ENCODE measurements at places on chromosomes 5 and 9. TPM values are rescaled to one million over a fixed set of nuclear protein-coding genes. Genes with fewer than 3 reads are reported as not detected.

CLIC3 gene
- total RNA-seq = 11.8 TPM

- no peaks in the 10 kb centered on the region for H3K36me3 ChIP-seq
- no peak overlapping the region for H3K4me3 ChIP-seq
- DNase-seq = no peak
- H3K4me1 ChIP-seq = no peaks in the 10 kb centered on the region
These were observed 18.5 kb upstream of the RALGDS start for GRCh38 chr9:133139246-133140173.

- H3K4me3 ChIP-seq = peak within 1 kb of the TSS; percentile 86
- H3K4me1 ChIP-seq = peaks cover 15% of the 10 kb centered on the region
- H3K27me3 ChIP-seq = no peaks in the 10 kb centered on the region
- H3K27ac ChIP-seq = peak within 1 kb of the TSS; percentile 99
- no peaks in the 10 kb centered on the region for H3K36me3 ChIP-seq
- no peak for DNase-seq
These were observed at the start of gene HOMER1 for GRCh38 chr5:79513704-79514390. TSS of gene HOMER1 (minus strand) at chr5:79514134. CDS start at chr5:79512774, 1,360 bp downstream.

DNA sequence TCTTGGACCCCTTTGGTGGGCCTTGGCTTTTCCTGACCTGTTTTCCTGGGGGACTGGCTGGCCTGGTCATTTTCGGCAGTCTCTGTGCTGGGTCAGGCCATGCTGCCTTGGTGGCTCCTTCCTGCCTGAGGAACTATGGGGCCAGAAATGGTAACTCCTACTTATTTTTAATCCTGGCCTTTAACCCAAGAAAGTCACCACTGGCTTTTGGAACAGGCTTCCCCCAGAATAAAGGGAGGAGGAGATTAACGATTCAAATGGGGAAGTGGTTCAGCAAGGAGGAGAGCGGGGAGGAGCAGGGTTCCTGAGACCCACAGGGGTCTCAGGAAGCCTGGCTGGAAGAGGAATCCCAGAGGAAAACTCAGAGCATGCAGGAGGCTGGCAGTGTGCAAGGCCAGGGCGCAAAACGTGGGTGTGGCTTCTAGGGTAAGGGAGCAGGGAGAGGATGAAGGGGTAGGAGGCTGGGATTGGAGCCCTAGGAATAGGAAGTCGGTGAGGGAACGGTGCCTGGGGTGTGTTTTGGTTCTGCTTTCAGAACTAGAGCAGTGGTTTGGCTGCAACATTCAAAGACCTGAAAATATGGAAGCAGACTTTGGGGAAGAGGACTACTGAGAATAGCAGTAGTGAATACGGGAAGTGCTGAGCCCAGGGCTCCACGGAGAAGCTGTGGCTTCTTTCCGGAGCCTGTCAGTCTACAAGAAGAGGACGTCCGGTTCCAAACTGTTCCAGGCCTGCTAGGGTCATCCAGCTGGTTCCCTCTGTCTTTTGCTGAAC is 271.1 kb upstream of the KLF4 start:
- H3K27ac ChIP-seq = peak overlapping the region; percentile 24
- no peak overlapping the region for H3K4me3 ChIP-seq
- peak; percentile 70 for DNase-seq
- H3K36me3 ChIP-seq = no peaks in the 10 kb centered on the region

DNA sequence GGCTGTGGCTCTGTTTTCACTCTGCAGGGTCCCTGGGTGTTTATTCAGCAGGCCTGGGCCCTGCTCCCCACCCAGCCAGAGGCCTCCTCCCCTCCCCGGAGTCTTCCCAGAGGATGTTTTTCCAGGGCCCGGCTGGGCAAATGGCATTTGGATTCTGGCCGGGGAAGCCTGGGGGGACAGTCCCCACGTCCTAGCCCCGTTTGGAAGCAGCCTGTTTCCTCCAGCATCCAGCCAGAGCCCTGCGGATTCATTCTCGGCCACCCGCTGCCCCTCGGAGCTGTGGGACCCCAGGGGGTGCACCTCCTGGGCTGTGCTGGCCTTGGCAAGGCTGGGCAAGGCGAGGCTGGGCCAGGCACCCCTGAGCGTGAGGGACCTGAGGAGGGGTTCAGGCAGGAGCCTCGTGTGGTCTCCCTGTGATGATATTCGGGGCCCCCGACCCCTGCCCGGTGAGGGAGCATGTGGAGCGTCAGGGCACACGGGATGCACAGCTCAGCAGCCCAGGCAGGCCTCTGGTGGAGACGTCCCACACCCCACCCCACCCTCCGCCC is 48.8 kb upstream of the EGFL7 start:
- no peak for DNase-seq
- H3K27ac ChIP-seq = peak overlapping the region; percentile 37
- no peaks in the 10 kb centered on the region for H3K36me3 ChIP-seq
- no peaks in the 10 kb centered on the region for H3K27me3 ChIP-seq

GRCh38 chr9:138075961-138076649 is 198.5 kb downstream of the CACNA1B start:
- H3K4me1 ChIP-seq = no peaks in the 10 kb centered on the region
- H3K36me3 ChIP-seq = no peaks in the 10 kb centered on the region
- H3K4me3 ChIP-seq = no peak overlapping the region
- no peak overlapping the region for H3K27ac ChIP-seq

C9orf78 gene
- total RNA-seq = 43.1 TPM

DNA sequence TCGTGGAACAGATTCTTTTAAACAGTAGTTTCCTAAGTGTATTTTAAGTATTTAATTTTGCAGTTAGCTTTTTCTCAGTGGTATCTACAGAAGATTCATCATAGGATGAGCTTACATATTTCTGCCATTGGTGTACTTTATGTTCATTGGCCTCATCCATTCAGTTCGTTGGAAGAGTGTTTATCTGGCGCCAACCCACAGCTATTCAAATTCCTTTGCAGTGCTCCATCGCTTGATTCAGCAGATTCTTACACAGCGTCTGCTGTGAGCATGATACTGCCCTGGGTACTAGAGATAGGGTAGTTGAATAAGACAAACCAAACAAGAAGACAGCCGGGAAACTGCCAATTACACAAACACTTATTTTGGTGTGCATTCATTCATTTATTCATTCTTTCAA is 55.1 kb downstream of the NUP214 start:
- no peaks in the 10 kb centered on the region for H3K27me3 ChIP-seq
- no peak for DNase-seq
- H3K4me1 ChIP-seq = peaks cover 19% of the 10 kb centered on the region
- peaks cover 30% of the 10 kb centered on the region for H3K36me3 ChIP-seq
- H3K4me3 ChIP-seq = no peak overlapping the region
- H3K27ac ChIP-seq = peak overlapping the region; percentile 58

GRCh38 chr5:38323645-38324295 is 65.4 kb downstream of the EGFLAM start:
- H3K4me3 ChIP-seq = no peak overlapping the region
- H3K27me3 ChIP-seq = no peaks in the 10 kb centered on the region
- no peak for DNase-seq
- no peak overlapping the region for H3K27ac ChIP-seq
- H3K4me1 ChIP-seq = no peaks in the 10 kb centered on the region

PCDHA2 gene
- total RNA-seq = 0.20 TPM

GRCh38 chr9:35341585-35341984 is 148.3 kb upstream of the RUSC2 start:
- H3K27ac ChIP-seq = peak overlapping the region; percentile 57
- peaks cover 26% of the 10 kb centered on the region for H3K4me1 ChIP-seq
- DNase-seq = peak; percentile 60
- H3K36me3 ChIP-seq = no peaks in the 10 kb centered on the region
- H3K4me3 ChIP-seq = peak overlapping the region; percentile 34

- DNase-seq = no peak
- no peaks in the 10 kb centered on the region for H3K27me3 ChIP-seq
- H3K4me1 ChIP-seq = no peaks in the 10 kb centered on the region
- H3K4me3 ChIP-seq = no peak overlapping the region
- H3K27ac ChIP-seq = no peak overlapping the region
These were observed 753.2 kb downstream of the TLR4 start for GRCh38 chr9:118457171-118458000.

DNA sequence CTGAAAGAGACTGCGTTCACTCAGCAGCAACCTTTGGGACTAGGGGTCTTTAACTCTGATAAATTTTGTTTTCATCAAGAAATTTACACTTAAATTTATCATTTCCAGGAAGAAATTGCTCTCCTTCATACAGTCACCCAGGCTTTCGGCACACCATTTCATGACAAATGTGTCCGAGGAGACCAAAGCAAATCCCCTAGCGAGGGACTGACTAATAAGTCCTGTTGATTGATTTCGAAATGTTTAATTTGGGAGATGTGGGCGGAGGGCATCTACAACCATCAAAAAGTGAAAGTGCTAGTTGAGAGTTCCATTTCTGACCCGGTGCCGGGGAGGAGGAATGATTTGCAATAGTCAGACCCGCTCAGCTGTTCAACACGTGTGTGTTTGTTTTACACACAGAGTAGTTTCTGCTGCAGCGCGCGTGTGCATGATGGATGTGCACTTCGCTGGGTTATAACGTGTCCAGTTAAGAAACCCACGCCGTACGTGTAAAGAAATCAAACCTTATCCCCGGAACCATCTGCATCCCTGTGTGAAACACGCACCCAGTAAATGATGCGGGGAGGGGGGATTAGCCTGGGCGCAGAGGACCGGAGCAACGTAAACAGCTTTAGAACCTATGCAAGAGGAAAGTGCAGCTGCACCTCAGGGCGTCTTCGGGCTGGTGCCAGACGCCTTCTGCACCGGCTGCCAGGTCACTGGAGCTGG is 845 bp upstream of the NR4A3 start:
- no peaks in the 10 kb centered on the region for H3K36me3 ChIP-seq
- H3K27me3 ChIP-seq = no peaks in the 10 kb centered on the region
- peak overlapping the region; percentile 98 for H3K27ac ChIP-seq
- peak; percentile 92 for DNase-seq
- H3K4me3 ChIP-seq = peak overlapping the region; percentile 68
- no peaks in the 10 kb centered on the region for H3K4me1 ChIP-seq

DNA sequence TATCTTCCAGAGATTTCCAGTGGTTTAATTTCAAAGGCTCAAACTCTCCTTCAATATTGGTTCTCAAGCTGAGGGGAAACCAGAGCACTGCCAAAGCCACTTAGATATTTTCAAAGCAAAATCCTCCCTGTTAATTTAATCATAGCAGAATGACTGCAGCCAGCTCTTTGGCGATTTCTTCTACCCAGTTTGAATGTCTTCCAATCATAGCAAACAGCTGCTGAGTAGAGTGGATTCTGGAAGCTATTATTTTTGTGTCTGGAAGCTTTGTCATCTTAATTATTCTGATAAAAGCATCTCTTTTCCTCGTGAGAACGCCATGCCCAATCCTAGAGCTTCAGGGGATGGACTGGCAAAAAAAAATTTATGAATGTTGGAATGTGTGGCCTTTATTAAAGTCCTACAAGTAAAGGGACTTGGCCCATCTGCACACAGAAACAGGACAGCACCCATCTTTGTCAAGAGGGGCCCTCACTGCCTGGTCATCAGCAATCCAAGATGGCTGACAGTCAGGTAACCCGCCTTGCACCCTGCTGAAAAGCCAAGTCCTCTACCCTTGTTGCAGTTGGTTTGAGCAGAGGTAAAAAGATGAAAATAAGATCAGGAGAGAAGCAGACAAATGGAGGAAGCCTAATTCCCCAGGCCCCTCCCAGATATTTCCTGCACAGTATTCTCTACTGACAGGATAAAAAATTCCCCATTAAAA is 125.1 kb downstream of the SUSD1 start:
- no peaks in the 10 kb centered on the region for H3K4me1 ChIP-seq
- no peaks in the 10 kb centered on the region for H3K36me3 ChIP-seq
- no peak for DNase-seq
- H3K4me3 ChIP-seq = no peak overlapping the region

DNA sequence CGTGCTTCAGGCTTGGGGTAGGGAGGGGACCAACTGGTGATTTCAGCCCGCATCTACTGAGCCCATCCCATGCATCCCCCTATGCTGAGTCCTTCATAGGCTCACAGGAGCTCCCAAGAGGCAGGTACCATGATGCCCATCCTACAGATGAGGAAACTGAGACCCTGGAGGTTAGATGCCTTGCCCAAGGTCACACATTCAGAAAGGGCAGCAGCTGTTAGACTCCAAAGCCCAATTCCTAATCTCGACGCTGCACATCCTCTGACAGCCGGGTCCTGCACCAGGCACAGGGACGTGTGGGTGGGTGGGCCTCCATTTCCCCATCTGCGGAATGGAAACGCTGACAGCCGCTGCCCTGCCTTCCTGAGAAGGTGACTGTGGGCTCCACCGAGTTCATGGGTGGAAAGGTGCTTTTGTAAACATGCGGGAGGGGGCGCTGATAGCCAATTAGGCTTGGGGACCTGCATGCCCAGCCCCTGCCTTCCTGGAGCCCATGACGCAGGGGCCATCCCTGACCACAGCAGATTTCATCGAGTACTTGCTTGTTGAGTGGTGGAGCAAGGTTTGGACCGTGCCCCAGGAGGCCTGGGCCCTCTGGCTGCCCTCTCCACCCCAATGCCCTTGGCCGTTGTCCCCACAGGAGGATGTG is 2.2 kb downstream of the DNM1 start:
- peaks cover 18% of the 10 kb centered on the region for H3K4me1 ChIP-seq
- no peaks in the 10 kb centered on the region for H3K27me3 ChIP-seq
- no peak overlapping the region for H3K27ac ChIP-seq
- no peaks in the 10 kb centered on the region for H3K36me3 ChIP-seq

C5orf58 gene
- not detected for total RNA-seq

GRCh38 chr9:24398466-24398865 is 147.2 kb downstream of the IZUMO3 start:
- no peak overlapping the region for H3K27ac ChIP-seq
- H3K36me3 ChIP-seq = no peaks in the 10 kb centered on the region
- H3K4me1 ChIP-seq = no peaks in the 10 kb centered on the region
- no peak for DNase-seq
- no peaks in the 10 kb centered on the region for H3K27me3 ChIP-seq

DNA sequence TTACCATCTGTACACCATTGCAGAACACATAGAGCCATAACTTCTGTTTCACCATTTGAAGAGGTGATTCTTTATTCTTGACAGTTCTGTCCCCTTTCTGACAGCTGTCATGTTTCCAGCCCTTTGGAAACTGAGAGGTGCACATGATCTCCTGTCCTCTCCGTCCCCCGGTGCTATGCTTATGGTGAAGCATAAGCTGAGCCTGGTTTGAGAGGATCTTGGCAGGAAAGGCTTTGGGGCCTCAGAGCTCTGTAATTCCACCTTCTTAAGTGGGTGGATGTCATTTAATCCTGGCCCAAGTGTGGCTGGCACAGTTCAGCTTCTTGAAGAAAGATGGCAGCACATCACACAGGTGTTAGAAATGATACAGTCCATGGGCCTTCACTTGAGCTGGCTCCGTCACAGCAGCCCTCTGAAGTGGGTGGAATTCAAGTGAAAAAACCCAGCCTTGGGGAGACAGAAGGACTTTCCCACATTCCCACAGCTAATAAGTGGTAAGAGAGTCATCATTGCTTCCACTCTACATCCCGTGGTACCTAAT is 30.7 kb upstream of the GRPEL2 start:
- no peak overlapping the region for H3K4me3 ChIP-seq
- no peaks in the 10 kb centered on the region for H3K27me3 ChIP-seq
- DNase-seq = no peak

BTNL3 gene
- not detected for total RNA-seq

GRCh38 chr9:13439685-13440476 is 160.4 kb upstream of the MPDZ start:
- no peak overlapping the region for H3K4me3 ChIP-seq
- H3K27ac ChIP-seq = no peak overlapping the region
- peaks cover 8% of the 10 kb centered on the region for H3K4me1 ChIP-seq
- no peaks in the 10 kb centered on the region for H3K36me3 ChIP-seq
